Hypothalamus (tissue), 51 donors: ENCODE measurements at places on chromosomes 11 and 22.

GRCh38 chr11:2392241-2392959 lies 8.2 kb upstream of the TSSC4 start:
- no peak for DNase-seq

DNA sequence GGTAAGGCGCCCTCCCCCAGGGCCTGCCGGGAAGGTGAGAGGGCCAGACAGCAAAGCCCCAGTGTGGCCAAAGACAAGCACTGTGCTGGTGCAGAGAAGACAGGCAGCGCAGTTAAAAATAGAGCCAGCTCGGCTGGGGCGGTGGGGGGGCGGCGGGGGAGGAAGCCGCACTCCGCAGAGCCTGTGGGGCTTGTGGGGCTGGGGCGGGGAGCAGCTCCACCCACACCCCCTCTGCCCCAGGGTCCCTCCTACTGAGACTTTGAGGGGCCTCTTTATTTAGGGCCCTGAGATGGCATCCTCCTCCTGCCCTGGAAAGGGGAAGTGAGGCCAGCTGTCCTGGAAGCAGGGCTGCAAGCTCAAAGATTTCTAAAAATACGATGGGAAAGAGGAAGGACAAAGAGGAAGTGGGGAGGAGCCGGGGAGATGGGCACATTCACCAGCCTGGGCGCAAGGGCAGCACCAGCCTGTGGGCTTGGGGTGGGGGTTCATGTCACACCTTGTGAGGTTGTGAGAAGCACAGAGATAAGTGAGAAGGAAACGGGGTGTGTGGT lies 2.6 kb downstream of the CYTH4 start:
- DNase-seq: no peak

DNA sequence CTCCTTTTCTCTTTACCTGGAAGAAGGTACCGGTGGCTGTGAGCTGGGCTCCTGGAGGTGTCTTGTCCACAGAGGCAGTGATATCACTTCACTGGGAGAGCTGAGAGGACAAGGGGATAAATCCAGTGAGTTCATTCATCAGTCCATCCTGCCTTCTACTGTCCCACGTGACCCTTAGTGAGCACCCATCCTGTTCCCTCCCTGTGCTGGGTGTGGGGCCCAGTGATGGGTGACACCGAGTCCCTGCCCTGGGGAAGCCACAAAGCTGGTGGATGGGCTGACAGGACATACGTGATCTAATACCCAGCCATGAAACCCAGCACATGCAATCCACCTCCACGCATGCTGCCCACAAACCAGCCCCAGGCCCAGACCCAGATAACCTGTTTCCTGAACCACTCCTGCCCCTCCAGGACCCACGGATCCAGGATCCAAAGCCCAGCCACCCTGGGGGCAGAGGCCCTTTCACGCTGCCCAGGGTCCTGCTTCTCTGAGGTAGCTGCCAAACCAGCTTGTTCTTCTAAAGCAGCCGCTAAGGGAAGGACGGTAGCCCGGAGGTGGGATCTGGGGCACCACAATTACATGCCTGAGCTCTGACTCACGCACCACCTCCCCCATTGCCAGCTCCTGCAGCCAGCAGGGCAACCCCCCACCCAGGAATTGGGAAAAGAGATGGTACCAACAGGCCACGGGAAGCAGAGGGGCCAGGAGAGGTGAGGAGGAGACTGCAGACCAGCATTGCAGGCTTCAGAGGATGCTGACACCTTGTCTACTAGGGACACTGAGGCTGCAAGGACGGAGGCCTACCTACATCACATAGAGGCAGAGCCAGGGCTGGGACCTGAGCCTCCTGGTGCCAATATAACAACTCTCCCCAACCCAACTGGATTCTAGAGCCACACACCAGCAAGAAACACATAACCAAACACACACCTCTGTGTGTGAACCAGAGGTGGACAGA lies 35.2 kb downstream of the GDPD5 start:
- no peak for DNase-seq

DNA sequence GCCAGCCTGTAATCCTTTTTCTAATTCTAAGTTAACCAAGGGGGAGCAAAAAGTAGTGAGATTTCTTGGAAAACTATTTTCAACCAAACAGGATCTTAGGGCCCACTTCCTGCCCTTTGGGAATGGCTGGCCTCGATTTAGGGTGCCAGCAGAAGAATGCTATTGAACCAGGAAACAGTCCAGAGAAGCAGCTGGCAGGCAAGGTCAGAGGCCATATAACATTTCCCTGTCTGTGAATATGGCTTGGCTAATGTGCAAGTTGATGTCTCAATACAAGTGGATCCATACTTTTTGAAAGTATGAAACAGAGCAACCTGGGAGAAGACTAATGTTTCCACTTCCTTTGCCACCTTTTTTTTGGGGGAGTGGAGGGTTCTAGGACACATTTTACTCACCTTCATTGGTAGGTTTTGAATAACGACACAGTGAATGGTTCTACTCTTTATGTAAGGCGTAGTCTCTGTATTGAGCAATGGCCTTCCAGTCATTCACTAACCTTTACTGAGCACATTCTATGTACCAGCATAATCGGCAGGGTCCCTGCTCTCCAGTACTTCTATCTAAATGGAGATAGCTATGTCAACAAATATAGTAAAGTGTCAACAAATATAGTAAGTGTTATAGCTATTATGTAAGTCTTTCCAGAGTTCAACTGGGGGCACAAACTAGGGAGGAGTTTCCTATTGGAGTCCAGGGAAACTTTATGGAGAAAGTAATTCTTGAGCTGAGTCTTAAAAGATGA lies 34.2 kb upstream of the RRM1 start:
- DNase-seq: no peak

GRCh38 chr11:81960443-81960842 lies 773.2 kb downstream of the FAM181B start:
- no peak for DNase-seq

- DNase-seq: no peak
Measured at GRCh38 chr11:95565724-95566141, 223.8 kb downstream of the FAM76B start.

GRCh38 chr22:43561415-43562178 lies 149.8 kb downstream of the MPPED1 start:
- DNase-seq: no peak

- DNase-seq: no peak
Measured at GRCh38 chr11:134230339-134230738, 5.9 kb downstream of the VPS26B start.

DNA sequence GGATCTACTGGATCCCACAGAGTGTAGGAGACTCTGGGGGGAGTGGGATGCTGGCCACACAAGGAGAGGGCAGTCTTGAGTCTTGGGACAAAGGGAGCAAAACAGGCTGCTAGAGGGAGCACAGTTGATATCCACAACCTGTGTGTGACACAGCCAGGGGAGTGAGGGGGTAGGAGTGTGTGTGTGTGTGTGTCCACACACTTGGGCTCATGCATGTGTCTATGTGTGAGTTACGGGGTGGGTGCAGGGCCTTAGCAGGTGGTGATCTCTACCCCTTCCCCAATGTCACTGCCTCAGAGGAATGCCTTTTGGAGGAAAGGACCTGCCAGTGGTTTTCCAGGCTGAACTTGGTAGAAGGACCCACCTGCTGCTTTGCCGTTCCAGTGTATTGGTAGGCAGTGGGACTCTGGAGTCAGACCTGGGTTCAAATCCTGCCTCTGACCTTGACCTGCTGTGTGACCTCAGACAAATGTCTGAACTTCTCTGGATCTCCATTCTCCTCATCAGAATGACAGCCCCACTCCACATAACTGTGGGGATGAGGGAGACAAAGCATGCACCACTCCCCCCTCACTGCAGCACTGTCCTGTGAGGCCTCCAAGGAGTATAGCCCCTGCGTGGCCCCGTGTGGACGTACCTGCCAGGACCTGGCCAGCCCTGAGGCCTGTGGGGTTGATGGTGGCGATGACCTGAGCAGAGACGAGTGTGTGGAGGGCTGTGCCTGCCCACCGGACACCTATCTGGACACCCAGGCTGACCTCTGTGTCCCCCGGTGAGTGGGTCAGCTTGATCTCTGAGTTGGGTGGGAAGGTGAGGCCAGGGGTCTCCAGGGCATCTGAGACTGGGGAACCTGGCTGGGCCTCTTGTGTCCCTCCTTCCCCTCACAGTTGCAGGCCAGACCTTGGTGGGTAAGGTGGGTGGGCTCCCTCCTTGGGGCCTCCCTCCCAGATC lies 27.4 kb downstream of the OTOG start:
- DNase-seq: no peak

GRCh38 chr22:35430897-35431322 lies 31.0 kb downstream of the MCM5 start:
- peak; percentile 42 for DNase-seq

GRCh38 chr11:82233201-82233600 lies 500.5 kb downstream of the FAM181B start:
- DNase-seq: no peak

DNA sequence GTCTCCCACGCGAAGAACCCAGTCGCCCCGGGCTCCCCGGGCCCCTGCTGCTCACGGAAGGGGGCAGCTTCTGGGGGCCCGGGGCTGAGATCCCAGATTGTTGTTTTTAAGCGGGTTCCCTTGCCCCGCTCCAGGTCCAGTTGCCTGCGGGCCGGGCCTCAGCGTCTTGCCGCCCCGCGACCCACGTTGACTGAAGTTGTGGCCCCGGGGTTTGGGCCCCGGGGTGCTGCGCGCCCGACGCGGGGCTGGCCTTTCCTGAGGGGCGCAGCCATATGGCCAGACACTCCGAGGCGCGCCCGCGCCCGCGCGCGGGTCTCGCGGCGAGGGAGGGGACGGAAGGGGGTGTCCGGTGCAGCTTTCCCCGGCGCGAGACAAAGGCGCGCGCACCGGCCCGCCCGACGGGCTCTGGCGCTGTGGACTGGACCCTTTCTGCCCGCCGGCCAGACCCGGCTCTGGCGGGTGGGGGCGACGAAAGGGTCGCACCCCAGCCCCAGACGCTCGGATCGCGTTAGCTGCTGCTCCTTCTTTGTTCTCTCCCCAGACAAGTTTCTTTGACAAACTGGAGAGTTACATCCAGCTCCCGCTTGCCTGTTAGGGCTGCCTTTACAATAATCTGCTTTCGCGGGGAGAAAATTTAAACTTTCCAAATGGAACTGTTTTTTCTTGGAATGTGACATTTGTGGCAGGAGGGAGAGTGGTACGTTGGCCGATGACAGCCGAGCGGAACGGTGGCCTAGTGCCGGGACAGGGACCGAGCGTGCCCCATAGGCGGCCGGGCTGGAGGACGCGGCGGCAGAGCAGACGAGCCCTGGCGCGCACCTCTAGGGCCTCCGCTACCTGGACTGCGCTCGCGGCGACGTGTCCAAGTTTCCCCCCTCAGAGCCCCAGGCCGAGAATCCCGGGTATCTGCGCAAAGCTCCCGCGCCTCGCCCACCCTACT lies 716 bp downstream of the AMOTL1 start:
- DNase-seq: no peak

- no peak for DNase-seq
Measured at GRCh38 chr11:97460091-97460490, 1070.3 kb downstream of the JRKL start.

GRCh38 chr11:655036-655726 lies 18.1 kb downstream of the DRD4 start:
- no peak for DNase-seq

GRCh38 chr22:23750367-23750713 lies 572 bp downstream of the ZNF70 start:
- no peak for DNase-seq

DNA sequence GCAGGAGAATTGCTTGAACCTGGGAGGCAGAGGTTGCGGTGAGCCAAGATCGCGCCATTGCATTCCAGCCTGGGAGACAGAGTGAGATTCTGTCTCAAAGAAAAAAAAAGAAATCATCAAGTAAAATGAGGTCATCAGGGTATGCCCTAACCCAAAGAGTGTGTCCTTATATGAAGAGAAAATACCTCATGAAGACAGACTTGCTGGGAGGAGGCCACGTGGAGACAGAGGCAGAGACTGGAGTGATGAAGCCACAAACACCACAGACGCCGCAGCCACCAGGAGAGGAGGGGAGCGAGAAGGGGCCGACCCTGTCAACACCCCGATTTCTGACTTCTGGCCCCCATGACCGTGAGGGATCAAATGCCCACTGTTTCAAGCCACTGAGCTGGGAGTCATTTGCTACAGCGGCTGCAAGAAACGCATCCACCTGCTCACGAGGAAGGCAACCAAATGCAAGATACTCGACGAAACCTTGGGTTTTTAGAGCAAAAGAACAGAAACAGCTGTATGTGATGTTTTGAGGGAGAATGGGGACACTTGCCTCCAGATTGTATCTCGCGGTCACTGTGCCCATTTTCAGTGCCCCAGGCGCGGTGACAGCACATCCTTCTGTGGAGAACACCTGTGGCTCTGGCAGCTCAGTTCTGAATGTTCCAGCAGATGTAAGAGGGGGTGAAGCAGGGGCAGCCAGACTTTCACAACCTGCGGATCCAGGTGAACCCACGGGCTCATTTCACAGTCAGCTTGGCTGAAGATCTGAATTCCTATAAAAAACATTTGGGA lies 1317.2 kb downstream of the TBC1D22A start:
- DNase-seq: no peak

DNA sequence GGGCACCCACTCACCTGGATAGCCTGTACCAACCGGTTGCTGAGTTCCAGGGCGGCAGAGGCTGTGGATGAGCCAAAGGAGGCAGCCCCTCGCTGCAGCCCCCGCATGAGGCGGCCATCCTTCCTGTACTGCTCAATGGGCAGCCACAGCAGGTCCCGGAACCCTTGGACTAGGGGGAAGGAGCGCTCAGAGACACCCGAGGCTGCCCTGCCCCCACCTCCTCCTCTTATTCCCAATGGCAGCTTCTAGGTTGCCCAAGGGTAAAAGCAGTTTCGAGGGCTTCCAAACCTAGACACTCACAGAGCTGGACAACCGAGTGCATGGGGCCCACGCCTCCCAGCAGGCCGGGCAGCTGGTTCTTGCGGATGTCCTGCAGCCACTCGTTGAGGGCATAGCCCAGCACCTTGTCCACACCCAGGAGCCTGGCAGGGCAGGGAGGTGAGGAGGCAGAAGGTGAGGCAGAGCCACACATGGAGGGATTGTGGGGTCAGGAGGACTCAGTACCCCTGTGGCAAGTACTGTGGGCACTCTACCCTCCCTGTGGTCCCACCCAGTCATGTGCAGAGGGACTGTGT lies 18.1 kb upstream of the EHD1 start:
- no peak for DNase-seq

- DNase-seq: no peak
Measured at GRCh38 chr11:124518989-124519451, 24.4 kb downstream of the OR8B12 start.

GRCh38 chr22:41952713-41953112 lies 763 bp downstream of the SMIM45 start:
- no peak for DNase-seq

DNA sequence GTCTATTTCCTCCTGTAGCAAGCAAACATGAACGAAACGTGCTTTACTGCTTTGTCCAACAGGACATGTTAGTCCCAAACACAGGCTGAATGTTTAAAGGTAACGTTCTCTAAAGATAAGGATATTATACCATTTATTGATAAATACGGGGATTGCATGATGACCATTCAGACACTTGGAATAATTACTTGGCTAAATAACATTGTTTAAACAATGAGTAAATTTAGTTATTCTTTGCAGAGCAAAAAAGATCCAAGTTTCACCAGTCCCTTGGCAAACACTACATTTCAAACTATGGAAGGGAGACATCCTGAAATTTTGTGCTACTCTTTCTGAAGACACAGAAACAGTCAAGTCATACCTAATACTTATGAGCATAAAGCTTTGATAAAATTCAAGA lies 88.0 kb downstream of the ZNF280B start:
- DNase-seq: no peak

GRCh38 chr22:18023509-18024275 lies 669 bp downstream of the MICAL3 start:
- DNase-seq: peak; percentile 78

GRCh38 chr11:129323896-129324502 lies 51.6 kb upstream of the BARX2 start:
- no peak for DNase-seq

- DNase-seq: no peak
Measured at GRCh38 chr11:31050061-31050765, 319.3 kb downstream of the DCDC1 start.

GRCh38 chr11:118980191-118980881 lies 8.8 kb downstream of the FOXR1 start:
- no peak for DNase-seq
